ENCODE measurements at places on chromosomes 12 and 14.

DNA sequence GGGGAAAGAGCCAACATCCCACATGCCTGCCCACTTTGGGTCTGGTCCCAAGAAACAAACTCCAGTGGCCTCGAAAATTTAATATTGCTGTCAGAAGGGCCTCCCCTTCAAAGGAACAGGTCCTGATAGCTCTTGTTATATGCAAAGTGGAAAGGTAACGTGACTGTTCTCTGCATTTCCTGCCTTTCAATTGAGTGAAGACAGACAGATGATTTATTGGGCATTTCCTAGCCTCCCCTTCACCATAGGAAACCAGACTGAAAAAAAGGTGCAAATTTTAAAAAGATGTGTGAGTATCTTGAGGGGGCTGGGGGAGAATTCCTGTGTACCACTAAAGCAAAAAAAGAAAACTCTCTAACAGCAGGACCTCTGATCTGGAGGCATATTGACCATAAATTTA, 235.2 kb downstream of the ZFP36L1 start:
- no peak for DNase-seq

- no peak for DNase-seq
These were observed 55.0 kb downstream of the MOK start for GRCh38 chr14:102249981-102250380.

- DNase-seq, result no peak
These were observed 1290.4 kb upstream of the TMEM132C start for GRCh38 chr12:126976579-126976978.

DNA sequence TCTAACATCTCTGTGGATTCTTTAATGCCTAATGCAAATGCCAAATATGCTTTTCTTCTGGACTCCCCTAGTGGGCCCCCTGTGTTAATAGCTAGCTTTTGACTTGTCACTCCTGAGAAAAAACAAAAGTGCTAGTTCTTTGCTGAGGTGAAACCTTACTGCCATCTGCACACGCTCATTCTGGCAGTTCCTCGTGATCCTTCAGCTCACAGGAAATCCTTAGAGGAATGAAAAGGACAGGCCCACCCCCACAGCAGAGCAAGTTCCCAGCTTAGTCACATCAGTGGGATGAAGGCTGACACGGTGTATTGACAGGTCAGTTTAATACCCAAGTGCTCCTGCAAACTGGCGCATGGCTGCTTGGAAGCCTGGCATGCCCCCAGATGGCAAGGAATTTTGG, 165.1 kb upstream of the ATP2B1 start:
- DNase-seq, result no peak

GRCh38 chr14:105562713-105563346, 36.4 kb downstream of the TMEM121 start:
- DNase-seq, result no peak

DNA sequence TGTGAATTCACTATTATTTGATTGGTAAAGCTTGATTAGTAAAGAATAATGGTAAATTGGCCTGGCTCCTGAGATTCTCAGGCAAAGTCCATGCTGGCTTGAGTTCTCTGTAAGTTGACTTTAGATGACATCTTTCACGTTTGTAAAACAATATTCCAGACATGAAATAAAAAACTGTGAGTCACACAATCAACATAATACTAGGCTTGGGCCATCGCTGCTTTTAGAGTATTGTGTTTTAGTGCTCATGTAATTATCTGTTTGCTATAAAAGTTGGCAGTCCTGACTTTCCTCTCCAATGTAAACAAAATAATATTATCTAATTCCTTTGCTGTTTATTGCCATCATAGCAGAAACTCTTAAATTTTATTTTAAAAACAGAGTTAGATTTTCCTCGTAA, 3.9 kb upstream of the TBC1D30 start:
- no peak for DNase-seq

GRCh38 chr14:100898935-100899883, 4.3 kb downstream of the RTL1 start:
- no peak for DNase-seq

- peak; percentile 30 for DNase-seq
These were observed 126.7 kb upstream of the CCDC196 start for GRCh38 chr14:66359500-66359899.

DNA sequence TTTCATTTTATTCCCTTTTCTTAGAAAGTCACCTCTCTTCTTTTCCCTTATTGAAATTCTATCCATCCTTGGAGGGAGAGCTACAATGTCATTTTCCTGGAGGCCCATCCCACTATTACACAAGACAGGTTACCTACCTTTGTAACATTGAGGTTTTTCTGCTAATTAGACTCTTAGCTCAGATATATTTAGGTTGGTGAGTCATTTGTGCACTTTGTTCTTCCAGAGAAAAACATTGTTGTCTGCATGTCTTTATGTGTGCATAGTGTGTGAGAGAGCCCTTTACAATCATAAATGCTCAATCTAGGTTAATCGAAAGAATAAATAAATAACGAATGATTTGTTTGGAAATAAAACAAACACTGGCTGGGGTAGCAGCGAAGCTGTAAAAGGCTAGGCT, 191.8 kb downstream of the DACT1 start:
- no peak for DNase-seq

- no peak for DNase-seq
These were observed 618.4 kb downstream of the SLC6A15 start for GRCh38 chr12:84294246-84294645.

Measured in fibroblast of skin of left quadriceps (primary cell).